Right ventricle myocardium inferior (tissue), 1 donor: ENCODE measurements at places on chromosomes 4 and X.

GRCh38 chrX:11111947-11112346 is 815 bp downstream of the HCCS start:
- no peak for DNase-seq

GRCh38 chr4:79178760-79179159 is 147.1 kb downstream of the NAA11 start:
- DNase-seq = no peak

DNA sequence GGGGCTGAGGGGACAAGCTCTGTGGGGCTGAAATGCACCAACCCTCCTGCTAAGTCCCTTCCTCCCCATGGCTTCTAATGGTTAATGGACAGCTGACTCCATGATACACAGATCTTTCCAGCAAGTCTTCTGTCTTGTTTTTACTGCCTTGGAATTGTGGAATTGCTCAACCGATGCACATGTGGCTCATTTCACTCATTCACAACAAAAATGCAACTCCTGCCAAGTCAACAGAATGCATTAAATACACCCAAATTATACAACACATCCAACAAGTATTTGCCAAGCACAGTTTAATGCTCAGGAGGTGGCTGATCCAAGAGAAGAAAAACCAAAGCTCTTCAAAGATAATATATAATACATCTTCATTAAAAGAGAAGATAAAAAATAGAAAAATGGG is 61.9 kb upstream of the PAGE4 start:
- no peak for DNase-seq

GRCh38 chr4:119300101-119300978 is 21.6 kb downstream of the FABP2 start:
- DNase-seq = peak; percentile 99

DNA sequence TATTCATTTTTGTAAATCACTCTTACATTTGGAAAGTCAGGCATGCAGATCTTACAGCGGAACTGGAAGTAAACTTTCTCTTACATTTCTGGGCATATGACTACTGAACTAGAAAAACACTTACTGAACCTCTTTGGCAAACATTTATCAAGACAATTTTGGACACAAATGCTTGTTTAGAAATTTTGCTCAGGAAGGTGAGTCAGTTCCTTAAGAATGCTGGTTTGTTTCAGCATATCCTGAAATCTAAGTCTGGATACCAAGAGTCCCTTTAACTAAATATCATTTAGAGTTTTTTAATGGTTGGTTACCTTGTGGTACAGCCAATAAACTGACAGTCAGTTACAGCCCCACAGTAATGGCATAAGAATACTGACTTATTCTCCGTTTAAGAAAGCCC is 15.0 kb downstream of the SHISA3 start:
- DNase-seq = no peak

DNA sequence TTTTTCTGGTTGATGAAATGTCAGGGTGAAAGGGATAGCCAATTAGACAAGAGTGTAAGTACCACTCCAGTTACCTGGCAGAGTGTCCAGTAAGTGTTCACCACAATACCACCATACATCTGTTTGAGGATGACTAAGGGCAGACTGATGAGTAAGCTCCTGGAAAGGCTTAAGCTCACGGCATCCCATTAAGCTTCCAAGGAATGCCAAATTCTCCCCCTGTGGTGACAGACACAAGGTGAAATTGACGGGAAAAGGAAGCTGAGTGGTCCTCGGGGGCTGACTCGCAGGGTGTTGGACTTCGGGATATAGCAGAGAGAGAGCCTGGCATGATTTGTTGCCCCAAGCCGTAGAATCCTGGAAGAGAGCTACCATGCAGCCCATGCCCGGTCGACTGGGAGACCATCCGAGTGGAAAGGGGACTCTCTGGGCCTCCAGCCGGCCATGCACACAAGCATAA is 7.6 kb upstream of the BST1 start:
- DNase-seq = no peak

DNA sequence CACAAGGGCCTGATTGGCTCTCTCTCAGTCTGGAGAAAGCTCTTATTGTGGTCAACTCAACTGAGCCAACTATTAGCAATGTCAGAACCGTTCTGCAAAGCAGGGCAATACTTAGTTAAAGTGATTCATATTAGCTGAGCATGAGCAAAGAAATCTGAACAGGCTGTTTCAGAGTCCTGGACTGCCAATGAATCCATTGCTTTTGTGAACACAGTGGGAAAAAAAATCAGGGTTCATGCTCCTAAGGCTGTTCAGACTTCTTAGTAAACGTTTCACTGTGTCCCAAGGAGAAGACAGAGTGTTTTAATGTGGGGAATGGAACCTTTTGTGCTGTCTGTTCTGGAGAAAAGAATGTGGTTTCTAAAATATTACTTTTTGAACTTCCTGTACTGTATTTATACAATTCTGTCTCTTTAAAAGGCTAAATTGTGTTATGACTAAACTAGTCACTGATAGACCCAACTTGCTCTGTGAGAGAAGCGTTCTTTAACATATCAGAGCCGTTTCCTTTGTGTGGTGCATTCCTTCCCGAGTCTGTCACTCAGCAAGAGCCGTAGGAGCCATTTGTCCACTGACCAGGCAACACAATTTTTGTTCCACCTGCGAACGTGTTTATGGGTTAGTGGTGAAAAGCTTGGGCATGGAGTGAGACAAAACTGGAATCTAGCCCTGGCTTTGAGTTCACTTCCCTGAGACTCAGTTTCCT is 366.1 kb downstream of the FBXO8 start:
- no peak for DNase-seq
